ENCODE measurements at places on chromosomes 6 and 20. TPM values are rescaled to one million over a fixed set of nuclear protein-coding genes. Genes with fewer than 3 reads are reported as not detected.

Gene XKR7
- 0.07 TPM for total RNA-seq

DNA sequence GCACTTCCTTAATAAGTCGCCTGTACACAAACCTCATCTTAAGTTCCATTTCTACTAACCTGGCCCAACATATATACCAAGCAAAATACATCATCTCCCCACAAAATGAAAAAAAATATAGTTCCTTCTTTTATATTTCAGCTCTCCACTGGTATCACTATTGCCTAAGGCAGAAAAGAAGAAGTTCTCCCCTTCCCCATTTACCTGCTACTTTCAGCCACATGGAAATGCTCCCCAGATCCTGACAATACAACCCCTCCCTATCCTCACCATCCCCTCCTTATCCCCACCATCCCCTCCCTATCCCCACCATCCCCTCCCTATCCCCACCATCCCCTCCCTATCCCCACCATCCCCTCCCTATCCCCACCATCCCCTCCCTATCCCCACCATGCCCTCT lies 175.7 kb downstream of the LINC00237 start:
- H3K27me3 ChIP-seq = no peaks in the 10 kb centered on the region
- no peaks in the 10 kb centered on the region for H3K36me3 ChIP-seq
- H3K4me1 ChIP-seq = no peaks in the 10 kb centered on the region

DNA sequence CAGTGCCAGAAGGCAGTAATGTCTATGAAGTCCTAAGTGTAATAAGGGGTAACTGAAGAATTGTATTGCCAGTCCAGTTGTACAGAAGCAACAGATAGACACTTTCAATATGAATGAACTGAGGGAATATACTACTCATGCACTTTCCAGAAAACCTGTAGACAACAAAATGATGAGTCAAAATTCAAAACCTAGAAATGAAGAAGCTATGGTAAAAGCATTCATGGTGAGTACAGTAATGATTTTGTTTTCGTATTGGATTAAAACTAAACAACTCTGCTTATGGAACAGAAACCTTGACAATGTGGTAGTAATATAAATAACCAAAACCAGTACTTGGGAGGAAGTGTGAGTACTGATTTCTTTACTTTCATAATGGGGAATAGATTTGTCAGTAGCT lies 35.0 kb downstream of the ARMC2 start:
- H3K27me3 ChIP-seq = no peaks in the 10 kb centered on the region
- no peaks in the 10 kb centered on the region for H3K4me1 ChIP-seq
- H3K27ac ChIP-seq = no peak overlapping the region
- H3K4me3 ChIP-seq = no peak overlapping the region

GRCh38 chr6:142692942-142693341 lies 252.0 kb downstream of the HIVEP2 start:
- no peak overlapping the region for H3K4me3 ChIP-seq
- peaks cover 4% of the 10 kb centered on the region for H3K4me1 ChIP-seq
- H3K27ac ChIP-seq = no peak overlapping the region
- no peaks in the 10 kb centered on the region for H3K27me3 ChIP-seq
- H3K36me3 ChIP-seq = no peaks in the 10 kb centered on the region

GRCh38 chr20:63431944-63432343 lies 40.5 kb downstream of the KCNQ2 start:
- H3K4me3 ChIP-seq = no peak overlapping the region
- H3K27me3 ChIP-seq = no peaks in the 10 kb centered on the region
- no peaks in the 10 kb centered on the region for H3K4me1 ChIP-seq
- DNase-seq = no peak

Data from neural progenitor cell (in vitro differentiated cells).